ENCODE measurements at places on chromosomes 1 and 21.

- DNase-seq: no peak
These were observed 18.7 kb downstream of the FOXJ3 start for GRCh38 chr1:42316292-42316691.

- no peak for DNase-seq
These were observed 18.3 kb downstream of the SORT1 start for GRCh38 chr1:109379422-109379821.

GRCh38 chr1:84525779-84526178 lies 19.4 kb upstream of the GNG5 start:
- no peak for DNase-seq

- no peak for DNase-seq
These were observed 3.8 kb downstream of the EFNA3 start for GRCh38 chr1:155082301-155083051.

- DNase-seq: peak; percentile 65
These were observed 961 bp downstream of the RBM15 start for GRCh38 chr1:110340207-110340468.

DNA sequence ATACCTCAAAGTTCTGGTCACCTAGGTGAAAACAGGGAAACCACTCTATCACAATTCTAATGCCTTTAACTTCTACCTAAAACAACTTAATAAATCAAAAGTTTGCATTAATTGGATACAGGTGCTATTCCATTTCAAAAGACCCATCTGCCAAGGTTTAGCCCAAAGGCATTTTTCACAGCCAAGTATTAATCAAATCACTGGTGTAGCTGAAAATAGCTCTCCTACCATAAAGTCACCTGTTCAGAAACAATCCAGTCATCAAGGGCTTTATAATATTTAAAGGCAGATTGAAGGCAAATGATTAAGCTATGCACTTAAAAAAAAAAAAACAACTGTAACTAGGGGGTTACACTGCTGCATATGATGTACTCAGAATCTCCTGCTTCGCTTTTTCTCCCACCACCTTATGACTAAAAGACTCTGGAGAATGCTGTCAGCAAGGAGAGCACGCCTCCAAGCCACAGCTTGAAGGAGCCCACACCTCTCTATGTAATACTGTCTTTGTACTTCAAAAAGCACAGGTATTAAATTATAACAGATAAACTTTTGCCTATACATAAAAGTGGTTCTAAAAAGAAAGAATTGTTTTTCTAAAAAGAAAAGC lies 20.5 kb downstream of the KIAA0319L start:
- DNase-seq: no peak

DNA sequence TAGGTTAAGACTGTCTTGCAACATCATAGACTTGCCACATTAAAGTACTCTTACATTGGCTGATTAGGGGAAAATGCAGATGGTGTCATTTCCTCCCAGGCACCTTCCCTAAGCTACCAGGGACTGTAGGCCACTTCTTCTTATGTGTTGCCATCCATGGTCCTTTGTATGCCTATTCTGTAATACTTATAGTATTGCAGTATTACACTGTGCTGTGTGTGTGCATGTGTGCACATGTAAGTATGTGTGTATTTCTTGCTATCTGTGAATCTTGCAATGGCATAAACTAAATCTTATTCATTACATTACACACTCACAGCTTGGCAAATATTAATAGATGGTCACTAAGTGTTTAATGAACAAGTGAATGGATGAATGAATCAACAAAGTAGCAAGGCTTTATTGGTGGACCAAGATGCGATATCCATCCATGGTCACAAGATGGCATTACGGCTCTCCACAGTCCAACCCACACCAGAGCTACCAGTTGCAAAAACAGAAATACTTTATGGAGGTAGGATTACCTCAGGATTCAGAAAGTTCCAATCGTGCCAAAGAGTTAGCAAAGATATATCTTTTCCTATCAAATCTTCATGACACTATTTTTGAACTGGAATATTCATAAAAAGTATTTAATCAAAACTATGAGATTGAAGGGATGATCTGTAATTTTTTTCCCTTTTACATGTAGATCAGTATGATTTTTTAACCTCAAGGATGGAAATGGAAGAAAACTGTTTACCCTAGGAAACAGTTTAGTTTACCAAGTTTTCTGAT lies 160.2 kb downstream of the DENND1B start:
- DNase-seq: no peak

- no peak for DNase-seq
These were observed 66.6 kb downstream of the SPAG17 start for GRCh38 chr1:118118469-118118868.

GRCh38 chr1:53257454-53258081 lies 19.2 kb upstream of the MAGOH start:
- no peak for DNase-seq

DNA sequence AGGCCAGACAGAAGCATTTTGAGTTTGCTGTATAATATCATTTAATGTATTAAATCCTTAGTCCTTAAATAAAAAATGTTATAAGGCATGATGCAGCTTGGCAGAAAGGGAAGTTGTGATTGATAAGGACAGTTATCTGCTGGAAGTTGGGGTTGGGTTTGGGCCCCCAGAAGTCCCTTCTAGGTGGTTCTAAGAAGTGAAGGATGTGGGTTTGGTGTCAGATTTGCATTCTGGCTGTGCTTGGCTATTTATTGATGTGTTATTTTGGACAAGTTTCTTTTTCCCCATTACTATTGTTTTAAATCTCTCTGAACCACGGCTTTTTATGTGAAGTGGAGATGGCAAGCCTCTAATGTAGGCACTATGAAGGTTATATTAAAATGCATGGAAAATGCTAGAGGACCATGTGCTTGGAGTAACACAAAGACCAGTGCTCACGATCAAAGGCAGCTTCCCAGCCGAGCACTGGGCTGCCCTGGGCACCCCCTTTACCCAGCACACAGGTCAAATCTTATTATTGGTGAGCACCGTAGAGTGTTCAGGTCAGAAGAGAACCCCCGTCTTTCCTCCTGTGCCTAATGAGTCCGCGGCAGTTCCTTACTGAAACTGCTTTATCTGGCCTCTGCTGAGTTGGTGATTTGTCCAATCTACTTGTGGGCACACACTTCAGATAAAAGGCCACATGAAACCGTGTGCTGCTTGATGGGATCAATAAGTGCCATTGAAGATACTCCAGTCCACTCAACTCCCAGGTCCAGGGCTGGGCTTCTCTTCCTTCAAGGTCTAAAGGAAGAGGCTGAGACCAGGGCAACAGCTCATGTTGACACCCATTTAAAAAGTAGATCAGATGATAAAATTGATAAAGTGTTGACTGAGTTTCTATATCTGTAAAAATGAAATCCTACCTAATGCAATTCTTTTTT lies 212.0 kb downstream of the PRDM2 start:
- DNase-seq: no peak

- DNase-seq: peak; percentile 97
These were observed 15.4 kb downstream of the LMNA start for GRCh38 chr1:156129687-156130577.

- no peak for DNase-seq
These were observed 20.6 kb upstream of the MYCL start for GRCh38 chr1:39922251-39922688.

DNA sequence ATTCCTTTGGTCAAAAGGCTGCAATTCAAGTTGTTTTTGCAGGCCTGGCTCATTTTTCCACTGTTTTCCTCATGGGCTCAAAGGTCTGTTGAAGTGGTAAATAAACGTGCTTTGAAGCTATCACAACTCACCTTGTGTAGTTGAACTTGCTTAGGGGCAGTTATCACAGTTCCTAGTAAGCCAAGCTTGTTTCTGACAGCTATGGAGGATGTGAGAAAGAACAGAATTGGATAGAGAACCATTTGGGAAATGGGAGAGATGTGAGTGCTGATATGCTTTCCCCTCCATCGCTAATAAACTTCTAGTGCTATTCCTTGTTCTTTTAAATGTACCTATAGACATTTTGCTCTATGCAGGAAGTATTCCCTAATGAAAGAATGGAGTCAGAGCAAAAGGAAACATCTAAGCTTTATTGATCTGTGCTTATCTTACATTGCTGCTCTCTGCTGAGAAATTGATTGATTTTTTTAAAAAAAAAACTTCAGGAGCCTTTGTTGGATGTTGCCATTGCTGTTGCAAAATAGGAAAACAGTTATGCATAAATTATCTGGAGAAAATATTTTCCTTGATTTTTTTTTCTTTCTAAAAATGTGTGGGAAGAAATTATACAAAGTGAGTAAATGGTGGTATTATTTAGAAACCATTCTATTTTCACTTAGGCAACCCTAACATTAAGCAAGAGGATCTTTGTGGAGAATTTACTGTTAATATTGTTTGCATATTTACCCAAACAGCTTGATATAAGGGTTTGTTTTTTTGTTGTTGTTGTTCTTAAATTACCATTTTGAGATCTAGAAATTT lies 118.2 kb downstream of the MAGI3 start:
- no peak for DNase-seq

DNA sequence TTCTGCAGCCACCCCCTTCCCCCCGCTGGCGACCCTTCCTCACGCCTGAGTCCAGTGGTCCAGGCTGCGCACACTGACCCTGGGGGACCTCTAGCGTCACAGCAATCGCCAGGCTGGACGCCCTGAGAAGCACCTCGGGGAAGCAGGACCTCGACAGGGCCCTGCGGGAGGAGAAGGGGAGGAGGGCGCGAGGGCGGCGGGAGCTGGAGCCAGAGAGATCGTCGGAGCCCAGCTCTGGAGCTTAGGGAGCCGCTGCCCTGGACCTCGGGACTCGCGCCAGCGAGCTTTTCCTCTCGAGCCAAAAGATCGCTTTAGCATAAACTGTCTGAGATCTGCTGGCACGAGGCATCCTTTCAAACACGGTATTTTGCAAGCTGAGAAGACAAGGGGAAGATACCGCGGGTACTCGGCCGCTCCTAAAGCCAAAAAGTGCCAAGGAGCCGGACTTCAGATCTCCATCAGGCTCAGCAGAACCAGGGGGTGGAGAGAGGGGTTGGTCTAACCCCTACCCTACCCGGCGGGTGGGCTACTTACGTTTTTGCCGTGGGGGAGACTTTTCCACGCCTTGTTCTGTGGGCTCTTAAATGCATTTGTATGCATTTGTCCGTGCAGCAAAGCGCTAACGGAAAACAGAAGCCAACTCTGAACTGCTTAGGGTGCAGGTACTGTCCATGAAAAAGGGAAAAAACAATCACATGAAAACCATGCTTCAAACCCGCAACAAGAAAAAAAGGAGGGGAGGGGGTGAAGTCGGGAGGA lies 586 bp downstream of the COL24A1 start:
- no peak for DNase-seq

DNA sequence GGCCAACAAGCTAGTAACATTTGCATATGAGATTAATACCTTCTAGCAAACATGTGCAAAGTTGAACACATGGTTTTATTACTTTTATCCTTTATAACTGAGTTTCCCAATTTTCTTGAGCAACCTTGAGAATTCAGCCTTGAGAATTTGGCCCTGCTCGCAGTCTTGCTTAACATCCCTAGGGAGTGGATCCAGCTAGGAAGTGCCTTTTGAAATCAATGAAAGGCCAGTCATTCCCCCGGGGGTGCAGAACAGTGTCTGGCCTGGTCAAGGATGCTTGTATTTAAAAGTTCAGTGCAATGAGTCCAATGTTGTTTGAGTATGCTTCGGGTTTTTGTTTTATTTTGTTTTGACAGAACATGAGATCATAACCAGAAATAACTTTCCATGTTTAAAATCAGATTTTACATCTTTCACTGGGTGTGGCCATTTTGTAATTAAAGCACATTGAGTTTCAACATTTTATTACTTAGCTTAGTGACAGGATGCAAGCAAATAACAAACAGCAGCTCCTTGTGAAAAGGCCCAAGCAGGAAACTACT lies 16.7 kb downstream of the PALMD start:
- peak; percentile 81 for DNase-seq

GRCh38 chr1:89831462-89832120 lies 10.8 kb downstream of the LRRC8D start:
- DNase-seq: no peak

DNA sequence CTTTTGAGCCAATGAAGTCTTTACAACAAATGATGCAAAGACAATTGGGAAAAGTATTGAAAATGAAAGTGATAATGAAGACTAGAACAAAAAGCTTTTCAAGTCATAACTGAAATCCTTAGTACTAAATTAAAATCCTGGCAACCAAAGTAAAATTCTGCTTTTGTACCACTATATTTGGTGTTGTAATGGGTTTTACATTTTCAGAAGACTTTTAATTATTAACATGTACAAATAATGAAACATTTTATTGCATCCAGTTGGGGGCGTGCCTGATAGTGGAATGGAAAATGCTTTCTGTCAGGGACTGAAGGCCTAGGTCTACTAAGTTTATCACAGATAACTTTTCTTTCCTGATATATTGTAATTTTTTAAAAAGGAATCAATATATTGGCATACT lies 89.4 kb downstream of the SDCCAG8 start:
- no peak for DNase-seq

GRCh38 chr1:34372891-34373290 lies 196.2 kb downstream of the C1orf94 start:
- DNase-seq: no peak

DNA sequence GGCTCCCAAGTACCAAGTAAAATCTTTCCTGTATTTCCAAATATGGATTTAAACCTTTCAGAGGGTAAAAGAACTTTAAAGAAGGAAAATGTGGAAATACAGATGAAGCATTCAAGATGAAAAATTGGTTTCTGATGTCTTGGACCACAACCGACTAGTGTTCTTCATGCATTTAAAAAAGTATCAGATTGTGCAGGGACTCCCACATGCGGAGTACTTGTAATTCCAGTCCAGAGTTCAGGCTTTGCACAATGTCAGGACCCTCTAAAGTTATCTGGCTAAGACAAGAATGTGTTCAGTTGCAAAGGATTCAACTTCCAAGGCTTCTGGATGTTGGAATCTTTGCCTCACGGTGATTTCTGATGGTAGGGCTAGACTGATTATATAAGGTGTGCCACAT lies 66.7 kb downstream of the RGL1 start:
- no peak for DNase-seq

DNA sequence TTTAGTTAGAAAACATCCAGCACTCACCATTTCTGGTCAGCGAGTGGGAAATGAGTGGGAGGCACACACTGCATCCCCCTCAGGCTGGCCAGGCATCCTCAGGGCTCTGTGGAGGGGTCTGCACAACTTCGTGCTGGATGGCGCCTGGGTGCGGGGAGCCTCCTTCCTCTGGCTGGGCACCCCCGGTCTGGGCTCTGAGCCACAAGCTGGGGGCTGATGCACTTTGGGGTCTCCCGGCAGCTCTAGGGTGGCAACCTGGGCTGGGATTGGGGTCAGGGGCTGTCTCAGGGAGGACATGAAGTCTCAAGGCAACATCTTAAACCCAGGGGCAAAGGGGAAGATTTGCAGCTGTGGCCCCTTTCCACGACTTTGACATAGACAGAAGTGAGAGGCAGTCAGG lies 23.5 kb downstream of the PRDM16 start:
- no peak for DNase-seq

GRCh38 chr1:75520862-75521475 lies 89.9 kb downstream of the SLC44A5 start:
- DNase-seq: no peak
